ENCODE measurements at places on chromosomes 2 and 18.

DNA sequence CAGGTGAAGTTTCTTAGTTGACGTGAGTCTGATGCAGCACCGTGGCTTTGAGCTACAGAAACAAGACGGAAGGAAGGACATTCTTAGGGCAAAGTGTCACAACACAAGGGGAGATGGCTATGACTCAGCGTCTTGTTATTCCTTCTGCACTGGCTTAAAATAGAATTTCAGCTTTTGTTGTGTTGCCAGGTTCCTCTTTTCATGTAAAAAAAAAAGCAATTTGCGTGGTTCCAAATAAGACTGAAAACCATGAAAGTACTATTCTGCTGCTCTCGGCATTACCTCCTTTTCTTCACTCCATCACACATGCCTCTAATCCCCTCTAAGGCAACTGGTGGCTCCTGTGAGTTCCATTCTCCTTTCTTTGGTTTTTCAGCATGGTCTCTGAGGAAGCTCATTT lies 150.1 kb downstream of the ANTXR1 start:
- no peak for DNase-seq

DNA sequence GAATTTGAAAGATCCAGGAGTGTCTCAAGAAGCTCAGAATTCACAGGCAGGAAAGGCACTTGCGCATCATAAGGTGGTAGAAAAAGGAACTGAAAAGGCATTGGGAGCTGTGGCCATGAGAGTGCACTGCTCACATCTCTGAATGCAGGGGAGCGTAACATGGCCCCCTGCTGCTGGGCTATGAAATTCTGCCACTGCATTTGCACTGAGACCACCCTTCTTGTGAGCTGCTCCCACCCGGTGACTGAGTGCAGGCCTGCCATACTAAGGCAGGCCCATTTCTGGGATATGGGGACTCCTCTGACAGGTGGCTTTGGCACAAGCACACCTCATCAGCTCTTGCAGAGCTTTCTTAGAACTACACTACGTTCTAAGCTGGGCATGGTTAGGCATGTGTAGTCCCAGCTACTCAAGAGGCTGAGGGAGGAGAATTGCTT lies 25.3 kb upstream of the STARD7 start:
- no peak for DNase-seq

- no peak for DNase-seq
Measured at GRCh38 chr2:42407476-42407875, 46.5 kb upstream of the COX7A2L start.

DNA sequence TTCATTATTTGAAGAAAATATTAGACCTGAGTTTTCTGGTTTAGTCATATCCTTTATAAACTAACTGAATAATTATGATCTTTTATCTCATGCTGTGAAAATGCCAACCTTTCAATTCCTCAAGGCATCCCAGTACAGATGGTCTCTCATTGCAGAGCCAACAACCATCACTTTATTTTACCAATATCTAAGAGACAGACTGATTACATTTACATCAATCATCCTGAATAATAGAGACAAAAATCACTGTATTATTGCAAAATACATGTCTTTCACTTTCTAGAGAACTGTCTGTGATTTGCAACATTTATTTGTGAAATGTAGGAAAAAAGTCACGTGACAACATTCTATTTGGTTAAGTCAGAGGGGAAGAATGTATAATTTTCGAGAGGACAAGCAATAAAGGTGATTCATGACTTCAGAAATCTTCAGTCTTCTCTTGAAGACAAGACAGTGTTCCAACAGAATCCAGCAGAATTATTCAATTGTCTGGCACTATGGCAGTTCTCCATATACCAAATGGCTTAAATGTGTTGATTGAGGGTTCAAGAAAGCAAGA lies 503.6 kb upstream of the SYT4 start:
- DNase-seq, result no peak

DNA sequence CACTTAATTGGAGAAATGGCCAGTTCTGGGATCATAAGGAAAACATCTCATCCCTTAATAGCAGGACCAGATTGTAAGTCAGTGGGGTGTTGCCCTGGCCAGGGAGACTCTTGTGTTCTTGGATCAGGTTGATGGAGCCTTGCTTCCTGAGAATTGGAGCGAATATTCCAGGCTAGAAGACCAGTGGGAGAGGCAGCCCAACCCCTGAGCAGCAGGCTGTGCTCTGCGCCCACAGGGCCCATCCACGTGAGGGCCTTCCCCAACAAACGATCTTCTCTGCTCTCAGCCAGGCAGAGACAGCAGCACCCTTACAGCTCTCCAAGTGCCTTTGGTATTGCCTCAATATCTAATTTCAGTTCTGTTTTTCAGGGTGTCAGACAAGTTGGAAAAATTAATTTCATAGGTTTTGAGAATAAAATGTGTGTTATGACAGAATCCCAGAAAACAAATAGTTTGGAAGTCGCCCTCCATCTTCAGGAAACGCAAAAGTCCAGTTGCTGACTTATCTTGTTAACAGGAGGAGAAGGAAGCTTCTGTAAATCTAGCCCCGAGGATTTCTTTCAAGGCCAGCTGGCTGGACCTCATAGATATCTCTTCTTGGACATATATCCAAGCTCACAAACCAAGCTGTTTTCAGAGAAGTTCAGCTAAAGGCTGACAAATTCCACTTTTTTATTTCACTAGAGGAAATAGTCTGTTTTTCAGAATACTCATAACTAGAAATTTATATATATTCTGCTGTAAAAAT lies 105.5 kb downstream of the COPS8 start:
- no peak for DNase-seq

- DNase-seq, result no peak
Measured at GRCh38 chr2:229725716-229726574, 11.6 kb upstream of the DNER start.

- peak; percentile 24 for DNase-seq
Measured at GRCh38 chr2:62724886-62725711, 19.6 kb downstream of the EHBP1 start.

GRCh38 chr18:48640566-48641270 lies 101.9 kb downstream of the CTIF start:
- DNase-seq, result no peak

DNA sequence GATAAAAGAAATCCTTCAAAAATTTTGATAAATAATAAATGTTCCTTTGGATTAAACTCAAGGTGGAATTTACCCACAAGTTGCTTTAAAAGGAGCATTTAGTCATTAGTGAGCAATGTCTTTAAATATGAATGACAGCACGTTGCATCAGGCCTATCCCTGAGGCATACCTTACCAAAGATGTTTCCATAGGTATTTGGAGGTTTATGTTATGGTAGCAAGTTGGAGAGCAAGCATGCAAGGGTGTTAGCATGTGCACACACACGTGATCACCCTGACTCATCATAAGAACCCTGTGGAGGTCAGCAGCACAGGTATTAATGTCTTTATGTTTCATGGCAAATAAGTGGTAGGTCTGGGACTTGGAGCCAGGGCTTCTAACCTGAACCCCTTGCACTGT lies 159.9 kb downstream of the ACTR3 start:
- DNase-seq, result no peak

DNA sequence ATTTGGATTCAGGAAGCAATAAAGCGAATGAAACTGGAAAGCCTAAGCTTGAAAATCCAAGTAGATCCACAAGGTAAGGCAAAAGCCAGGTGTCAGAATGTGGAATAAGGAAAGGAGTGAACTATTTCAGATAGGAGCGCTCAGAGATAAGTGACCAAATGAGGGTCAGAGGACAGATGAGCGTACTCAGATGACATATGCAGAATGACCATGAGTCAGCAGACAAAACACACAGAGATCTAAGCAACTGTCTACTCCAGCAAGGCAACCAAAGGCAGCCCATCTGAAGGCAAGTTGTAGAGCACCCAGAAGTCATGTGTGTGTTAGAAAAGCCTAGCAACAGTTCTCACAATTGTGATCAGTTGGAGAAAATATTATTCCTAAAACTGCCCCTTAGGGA lies 548.4 kb upstream of the FSHR start:
- no peak for DNase-seq

GRCh38 chr2:132381376-132381775 lies 35.2 kb upstream of the GPR39 start:
- no peak for DNase-seq

GRCh38 chr2:13218205-13218604 lies 501.5 kb downstream of the TRIB2 start:
- DNase-seq, result no peak

GRCh38 chr2:24360963-24361330 lies 611 bp upstream of the ITSN2 start:
- no peak for DNase-seq

DNA sequence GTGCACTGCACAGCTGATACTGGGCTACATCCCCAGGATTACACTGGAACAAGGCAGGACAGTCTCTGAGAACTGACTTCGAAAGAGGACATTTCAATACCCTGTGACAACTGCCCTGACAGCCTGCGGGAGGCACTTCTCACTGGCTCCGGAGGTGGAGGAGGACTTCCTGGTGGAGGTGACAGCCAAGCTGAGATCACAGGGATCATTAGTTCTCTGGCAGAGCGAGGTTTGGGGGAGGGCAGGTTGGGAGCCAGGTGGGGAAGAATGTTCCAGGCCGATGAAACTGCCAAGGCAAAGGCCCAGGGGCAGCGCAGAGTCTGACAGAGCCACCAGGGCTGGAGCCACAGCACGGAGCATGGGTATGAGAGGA lies 28.0 kb upstream of the NPAS2 start:
- DNase-seq, result no peak

DNA sequence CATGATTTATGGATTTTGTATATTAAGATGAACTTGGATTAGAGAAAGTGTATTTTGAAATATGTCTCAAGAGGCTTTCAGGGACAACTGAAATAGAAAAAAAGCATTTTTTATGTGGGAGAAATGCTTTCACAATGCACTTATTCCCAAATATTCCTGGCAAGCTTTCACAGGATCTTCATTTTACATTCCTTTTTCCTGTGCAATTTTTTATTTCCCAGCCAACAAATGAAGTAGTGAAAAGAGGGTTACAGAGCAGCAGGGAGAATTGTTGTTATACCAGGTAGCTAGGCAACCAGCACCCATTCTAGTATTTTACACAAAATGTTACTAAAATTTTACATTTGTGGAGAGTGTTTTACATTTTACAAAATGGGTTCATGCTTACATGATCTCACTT lies 167.0 kb upstream of the RPRM start:
- no peak for DNase-seq

GRCh38 chr2:121203591-121204249 lies 81.3 kb downstream of the TFCP2L1 start:
- no peak for DNase-seq

GRCh38 chr2:197028230-197028629 lies 101.7 kb upstream of the PGAP1 start:
- no peak for DNase-seq

DNA sequence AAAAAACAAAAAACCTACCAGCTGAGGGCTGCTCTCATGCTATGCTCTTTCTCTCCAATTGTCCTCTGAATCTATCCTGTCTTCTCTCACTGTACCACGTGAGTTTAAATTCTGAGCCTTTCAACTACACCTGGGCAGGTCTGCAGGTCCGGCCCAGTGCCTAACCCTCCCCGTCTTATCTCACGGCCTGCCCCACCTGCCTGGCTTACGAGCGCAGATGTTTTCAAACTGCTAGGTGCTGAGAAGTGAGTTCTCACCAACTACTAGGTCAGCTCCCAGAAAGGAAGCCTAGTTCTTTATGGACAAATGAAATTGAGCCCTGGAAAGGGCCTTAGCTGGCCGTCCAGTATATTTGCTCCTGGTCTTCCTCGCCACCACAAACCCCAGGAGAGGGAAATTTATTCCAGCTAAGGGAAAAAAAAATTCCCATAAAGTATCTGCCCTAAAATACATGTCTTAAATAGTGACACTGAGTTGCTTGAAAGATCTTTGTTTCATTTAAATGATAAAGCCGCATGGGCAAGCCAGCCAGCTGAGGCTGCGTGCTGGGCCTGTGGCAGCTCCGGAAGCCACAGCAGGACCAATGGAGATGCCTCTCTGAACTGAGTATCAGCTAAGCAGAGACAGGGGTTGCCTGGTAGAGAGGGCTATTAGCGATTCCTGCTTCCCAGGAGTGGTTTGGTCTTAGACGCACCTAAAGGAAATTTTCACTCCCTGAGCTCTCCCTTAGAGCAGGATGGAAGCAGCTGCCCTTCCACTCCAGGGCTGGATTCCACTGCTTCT lies 92.5 kb upstream of the NCK2 start:
- DNase-seq, result no peak

- no peak for DNase-seq
Measured at GRCh38 chr2:119475225-119475856, 43.7 kb downstream of the TMEM37 start.

DNA sequence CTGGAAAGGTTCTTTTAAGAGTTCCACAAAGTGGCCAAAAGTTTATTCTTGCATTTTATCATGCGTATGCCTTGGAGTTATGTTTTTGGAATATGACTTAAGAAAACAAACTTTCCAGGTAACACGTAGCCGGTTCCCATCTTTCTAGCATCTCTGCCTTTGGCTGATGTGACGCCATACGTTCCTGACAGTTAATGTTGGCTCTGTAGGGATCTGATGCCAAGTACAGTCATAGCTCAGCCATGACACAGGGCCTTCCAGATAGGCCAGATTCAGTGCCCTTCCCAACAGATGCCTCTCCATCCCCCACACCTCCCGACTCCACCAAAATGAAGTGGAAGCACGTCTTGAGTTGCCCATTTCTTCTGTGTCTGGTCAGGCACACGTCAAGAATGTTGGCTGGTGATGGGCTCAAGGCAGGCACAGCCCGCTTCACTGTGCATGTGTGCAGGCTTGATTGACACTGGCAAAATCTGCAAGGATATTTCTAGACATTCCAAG lies 51.0 kb upstream of the THOC1 start:
- no peak for DNase-seq

DNA sequence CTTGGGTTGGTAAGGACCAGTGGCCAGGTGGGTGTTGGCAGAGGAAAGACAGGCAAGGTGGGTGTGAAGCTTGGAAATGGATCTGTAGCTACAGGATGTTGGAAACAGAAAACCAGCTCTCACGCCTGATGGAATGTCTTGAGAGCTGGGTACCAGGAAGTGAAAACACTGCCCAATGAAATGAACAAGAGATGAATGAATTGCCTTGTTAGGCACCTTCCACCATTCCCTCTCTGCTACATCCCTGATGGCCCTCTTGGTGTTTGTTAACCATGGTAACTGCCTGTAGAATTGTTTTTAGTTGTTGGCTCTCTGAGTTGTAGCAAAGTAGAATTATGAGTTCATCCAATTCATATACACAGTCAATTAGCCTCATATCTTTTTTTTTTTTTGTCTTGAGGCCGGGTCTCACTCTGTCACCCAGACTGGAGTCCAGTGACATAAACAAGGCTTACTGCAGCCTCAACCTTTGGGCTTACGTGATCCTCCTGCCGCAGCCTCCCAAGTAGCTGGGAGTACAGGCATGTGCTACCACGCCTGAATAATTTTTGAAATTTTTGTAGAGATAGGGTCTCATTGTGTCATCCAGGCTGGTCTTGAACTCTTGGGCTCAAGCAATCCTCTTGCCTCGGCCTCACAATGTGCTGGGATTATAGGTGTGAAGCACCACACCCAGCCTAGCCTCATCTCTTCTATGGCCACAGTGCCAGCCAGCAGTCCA lies 9.5 kb downstream of the KCMF1 start:
- DNase-seq, result no peak

DNA sequence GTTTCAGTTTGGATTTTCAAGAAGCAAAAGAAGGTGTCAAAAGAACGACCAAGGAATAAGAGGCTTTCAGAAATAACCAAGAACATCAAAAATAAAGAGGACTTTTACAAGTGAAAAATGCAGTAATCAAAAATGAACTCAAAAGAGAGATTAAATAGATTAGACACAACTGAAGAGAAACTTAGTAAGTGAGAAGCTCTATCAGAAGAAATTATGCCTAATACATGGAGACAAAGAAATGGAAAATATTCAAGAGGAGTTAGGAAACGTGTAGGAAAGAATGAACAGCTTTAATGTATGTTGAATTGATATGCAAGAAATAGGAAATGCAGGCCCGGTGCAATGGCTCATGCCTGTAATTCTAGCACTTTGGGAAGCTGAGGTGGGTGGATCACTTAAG lies 145.8 kb downstream of the ACOXL start:
- DNase-seq, result no peak

- DNase-seq, result no peak
Measured at GRCh38 chr18:44729631-44730101, 49.0 kb downstream of the SETBP1 start.

Data from NCI-H2081 treated with DMSO at 0.1 percent for 48 hours (cell line).